Upper lobe of left lung (tissue), 6 donors: ENCODE measurements at places on chromosomes 5 and 9. TPM values are rescaled to one million over a fixed set of nuclear protein-coding genes. Genes with fewer than 3 reads are reported as not detected.

DNA sequence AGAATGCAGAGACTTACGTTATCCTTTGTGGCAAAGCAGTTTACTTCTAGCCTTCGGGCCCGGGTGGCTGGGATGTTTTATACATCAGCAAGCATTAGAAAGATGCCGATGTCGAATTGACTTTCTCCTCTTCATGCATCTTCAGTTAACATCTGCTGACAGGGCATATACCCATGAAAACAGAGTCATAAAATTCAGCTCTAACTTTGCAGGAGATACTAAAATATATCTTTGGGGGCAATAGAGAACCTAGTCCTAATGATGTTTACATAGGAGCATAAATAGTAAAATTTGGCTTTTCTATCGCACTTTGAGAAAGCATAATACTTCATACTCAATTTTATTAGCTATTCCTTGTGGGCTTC lies 247.9 kb downstream of the PRELID2 start:
- no peak overlapping the region for H3K27ac ChIP-seq
- H3K4me1 ChIP-seq = no peaks in the 10 kb centered on the region
- no peaks in the 10 kb centered on the region for H3K27me3 ChIP-seq
- no peaks in the 10 kb centered on the region for H3K36me3 ChIP-seq
- no peak for DNase-seq

DNA sequence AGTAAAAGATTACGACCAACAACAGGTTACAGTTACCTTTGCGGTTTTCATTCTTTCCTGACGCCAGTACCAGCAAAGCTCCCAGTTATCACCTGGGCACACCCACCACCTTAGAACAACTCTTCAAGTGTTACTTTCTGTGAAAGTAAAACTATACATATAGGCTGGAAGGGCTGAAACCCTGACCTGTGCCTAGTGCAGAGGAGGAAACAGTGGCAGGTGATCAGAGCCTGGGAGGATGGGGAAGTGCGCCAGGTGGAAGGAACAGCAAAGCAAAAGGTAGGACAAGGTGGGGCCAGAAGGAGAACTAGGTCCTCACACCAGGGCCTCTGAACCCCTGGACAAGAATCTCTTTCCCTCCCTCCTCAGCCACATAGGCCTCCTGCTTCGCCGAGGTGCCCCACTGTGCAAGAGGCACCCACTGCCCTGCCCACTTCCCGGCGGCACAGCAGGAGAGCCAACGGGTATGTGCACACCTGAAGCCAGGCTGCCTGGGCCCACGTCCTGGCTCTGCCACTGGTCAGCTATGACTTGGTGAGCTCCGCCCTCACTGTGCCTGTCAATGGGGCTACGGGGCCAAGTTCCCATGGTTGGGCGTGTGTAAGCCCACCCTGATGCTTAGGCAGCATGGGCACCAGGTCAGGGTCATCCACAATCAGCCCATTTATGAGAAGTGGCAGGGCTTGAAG lies 26.9 kb downstream of the BICD2 start:
- no peaks in the 10 kb centered on the region for H3K27me3 ChIP-seq
- H3K27ac ChIP-seq = peak overlapping the region; percentile 13
- no peak for DNase-seq
- H3K36me3 ChIP-seq = no peaks in the 10 kb centered on the region

DNA sequence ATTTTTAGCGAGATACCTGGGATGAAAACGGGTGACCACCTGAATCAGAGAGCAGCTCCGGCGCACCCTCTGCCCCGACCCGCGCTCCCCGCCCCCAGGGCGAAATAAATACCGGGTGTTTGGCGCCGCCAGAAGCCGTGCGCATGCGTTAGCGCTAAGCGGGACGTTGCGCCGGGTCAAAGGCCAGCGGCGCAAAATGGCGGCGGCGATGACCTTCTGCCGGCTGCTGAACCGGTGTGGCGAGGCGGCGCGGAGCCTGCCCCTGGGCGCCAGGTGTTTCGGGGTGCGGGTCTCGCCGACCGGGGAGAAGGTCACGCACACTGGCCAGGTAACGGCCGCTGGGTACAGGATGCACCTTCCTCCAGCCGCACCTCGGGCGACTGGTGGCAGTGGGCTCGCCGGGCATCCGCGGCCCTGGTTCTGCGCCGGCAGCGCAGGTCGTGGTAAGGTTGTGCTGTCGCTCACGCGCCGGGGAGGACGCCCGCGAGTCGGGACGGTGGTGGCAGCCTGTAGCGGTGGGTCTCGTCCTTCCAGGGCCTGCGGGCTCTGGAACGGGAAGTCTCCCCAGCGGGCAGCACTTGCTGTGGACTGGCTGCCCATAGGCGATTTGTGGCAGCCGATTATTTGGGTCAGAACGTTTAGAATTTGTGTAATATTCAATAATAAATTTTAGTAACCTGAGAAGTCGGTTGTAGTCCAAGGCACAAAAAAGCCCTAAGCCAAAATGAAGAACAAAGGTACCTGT lies at the start of gene NDUFS6:
NDUFS6 (plus strand) TSS at position 186 of the 745 bp plus-strand sequence; CDS start at position 197, 11 bp downstream.
- DNase-seq = peak; percentile 83
- H3K4me1 ChIP-seq = peaks cover 17% of the 10 kb centered on the region
- H3K27me3 ChIP-seq = no peaks in the 10 kb centered on the region
- H3K27ac ChIP-seq = peak within 1 kb of the TSS; percentile 75

TBC1D13 gene
- total RNA-seq = 25.7 TPM

CNTNAP3 gene
- 8.5 TPM for total RNA-seq

GRCh38 chr9:92724528-92725265 lies 39.9 kb downstream of the BICD2 start:
- peaks cover 66% of the 10 kb centered on the region for H3K4me1 ChIP-seq
- H3K27me3 ChIP-seq = no peaks in the 10 kb centered on the region
- H3K36me3 ChIP-seq = peaks cover 37% of the 10 kb centered on the region
- H3K4me3 ChIP-seq = no peak overlapping the region
- DNase-seq = peak; percentile 25

DNA sequence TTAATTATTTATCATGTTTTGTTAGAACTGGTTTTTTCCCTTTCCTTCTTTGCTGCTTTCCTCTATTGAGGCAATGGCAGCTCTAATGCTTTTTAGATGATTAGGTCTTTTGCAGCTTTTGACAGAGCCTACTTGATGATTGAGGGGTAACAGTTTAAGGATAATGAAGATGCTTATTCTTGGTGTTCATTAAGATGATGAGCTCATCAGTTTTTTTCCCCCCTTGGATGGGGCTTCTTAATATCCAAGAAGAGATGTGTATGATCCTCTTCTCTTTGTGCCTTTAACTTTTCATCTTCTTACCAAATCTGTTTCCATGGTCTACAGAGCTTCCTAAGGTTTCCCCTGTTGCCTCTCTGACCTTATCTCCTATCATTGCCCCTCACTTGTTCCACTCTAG lies 15.8 kb downstream of the RBM27 start:
- no peaks in the 10 kb centered on the region for H3K36me3 ChIP-seq
- no peak overlapping the region for H3K4me3 ChIP-seq
- no peak for DNase-seq
- no peaks in the 10 kb centered on the region for H3K27me3 ChIP-seq

GRCh38 chr5:172715421-172715780 lies 55.6 kb downstream of the DUSP1 start:
- H3K4me3 ChIP-seq = no peak overlapping the region
- no peaks in the 10 kb centered on the region for H3K36me3 ChIP-seq
- no peaks in the 10 kb centered on the region for H3K27me3 ChIP-seq
- peak overlapping the region; percentile 90 for H3K27ac ChIP-seq
- peaks cover 33% of the 10 kb centered on the region for H3K4me1 ChIP-seq

- H3K27ac ChIP-seq = peak overlapping the region; percentile 93
- no peaks in the 10 kb centered on the region for H3K36me3 ChIP-seq
Measured at GRCh38 chr9:32550150-32550561, 2.0 kb upstream of the SMIM27 start.

CENPK gene
- total RNA-seq = not detected

GRCh38 chr9:31847963-31848362 lies 536.5 kb upstream of the ACO1 start:
- no peak overlapping the region for H3K4me3 ChIP-seq
- H3K36me3 ChIP-seq = no peaks in the 10 kb centered on the region
- DNase-seq = no peak
- H3K4me1 ChIP-seq = no peaks in the 10 kb centered on the region
- no peak overlapping the region for H3K27ac ChIP-seq

PCDHAC1 gene
- 3.9 TPM for total RNA-seq

- no peaks in the 10 kb centered on the region for H3K36me3 ChIP-seq
- H3K4me1 ChIP-seq = no peaks in the 10 kb centered on the region
- H3K27ac ChIP-seq = peak overlapping the region; percentile 7
- DNase-seq = no peak
Measured at GRCh38 chr9:99354104-99354503, 132.0 kb downstream of the SEC61B start.

GRCh38 chr9:108859459-108860114 lies 2.5 kb upstream of the ACTL7A start:
- no peak for DNase-seq
- H3K27ac ChIP-seq = no peak overlapping the region
- no peaks in the 10 kb centered on the region for H3K36me3 ChIP-seq
- H3K4me1 ChIP-seq = no peaks in the 10 kb centered on the region

SH3TC2 gene
- under 0.01 TPM for total RNA-seq

- H3K4me1 ChIP-seq = peaks cover 27% of the 10 kb centered on the region
- H3K27ac ChIP-seq = no peak overlapping the region
- peaks cover 29% of the 10 kb centered on the region for H3K27me3 ChIP-seq
Measured at GRCh38 chr5:73437101-73437776, 11.3 kb downstream of the FOXD1 start.

DNA sequence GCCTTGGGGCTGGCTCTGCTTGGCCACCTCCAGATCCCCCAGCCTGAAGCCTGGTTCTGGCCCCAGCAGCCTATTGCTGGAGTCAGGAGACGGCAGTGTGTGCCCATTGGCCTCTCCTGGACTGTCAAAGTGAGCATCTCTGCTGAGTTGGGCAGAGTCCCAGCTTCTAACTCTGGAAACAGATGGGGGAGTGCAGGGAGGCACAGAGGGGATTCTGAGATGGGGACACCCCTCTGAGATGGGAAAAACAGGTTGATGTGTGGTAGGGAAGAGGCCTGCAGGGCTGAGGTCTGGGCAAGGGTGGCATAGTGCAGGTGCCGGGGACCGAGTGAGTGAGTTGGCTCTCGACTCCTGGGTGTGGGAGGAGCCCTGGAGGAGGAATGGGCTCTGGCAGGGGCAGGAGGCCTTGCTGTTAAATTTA lies 27.5 kb downstream of the PHF2 start:
- H3K27ac ChIP-seq = no peak overlapping the region
- DNase-seq = no peak
- no peak overlapping the region for H3K4me3 ChIP-seq

STK10 gene
- total RNA-seq = 53.2 TPM

MARVELD2 gene
- total RNA-seq = 26.2 TPM

PRR7 gene
- 3.3 TPM for total RNA-seq

GRCh38 chr5:116576053-116576713 lies 1.6 kb upstream of the SEMA6A start:
- H3K4me3 ChIP-seq = peak overlapping the region; percentile 29
- peaks cover 28% of the 10 kb centered on the region for H3K4me1 ChIP-seq
- no peak overlapping the region for H3K27ac ChIP-seq
- peak; percentile 91 for DNase-seq
- no peaks in the 10 kb centered on the region for H3K27me3 ChIP-seq
- no peaks in the 10 kb centered on the region for H3K36me3 ChIP-seq

HK3 gene
- 88.5 TPM for total RNA-seq

GRCh38 chr5:142813220-142813619 lies 43.0 kb downstream of the ARHGAP26 start:
- no peak for DNase-seq
- no peaks in the 10 kb centered on the region for H3K27me3 ChIP-seq
- peaks cover 63% of the 10 kb centered on the region for H3K4me1 ChIP-seq
- no peaks in the 10 kb centered on the region for H3K36me3 ChIP-seq
- no peak overlapping the region for H3K4me3 ChIP-seq

RNF38 gene
- total RNA-seq = 19.9 TPM

GRCh38 chr5:176694146-176694545 lies 46.9 kb downstream of the TSPAN17 start:
- H3K27ac ChIP-seq = no peak overlapping the region
- H3K4me3 ChIP-seq = no peak overlapping the region
- H3K27me3 ChIP-seq = no peaks in the 10 kb centered on the region

DNA sequence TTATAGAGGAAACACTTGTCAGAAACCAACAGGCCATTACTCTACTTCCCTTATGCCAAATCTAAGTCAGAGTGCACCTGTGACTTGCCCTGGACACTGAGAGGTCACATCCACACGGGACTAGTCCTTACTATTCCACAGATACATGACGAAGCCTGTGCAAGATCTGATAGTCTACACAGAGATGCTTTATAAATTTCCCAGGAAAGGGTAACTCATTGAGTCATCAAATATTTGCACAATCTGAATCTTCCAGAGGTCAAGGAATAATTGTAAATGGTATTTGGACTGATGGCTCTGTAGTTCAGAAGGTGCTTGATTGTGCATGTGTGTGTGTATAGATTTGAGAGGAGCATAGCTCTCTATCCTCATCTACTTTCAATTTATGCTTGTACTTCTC lies 55.2 kb upstream of the JAK2 start:
- H3K36me3 ChIP-seq = no peaks in the 10 kb centered on the region
- DNase-seq = no peak
- peaks cover 8% of the 10 kb centered on the region for H3K4me1 ChIP-seq
- H3K27me3 ChIP-seq = no peaks in the 10 kb centered on the region
- H3K4me3 ChIP-seq = no peak overlapping the region

GRCh38 chr5:1035421-1036405 lies 27.1 kb downstream of the NKD2 start:
- no peaks in the 10 kb centered on the region for H3K27me3 ChIP-seq
- H3K4me3 ChIP-seq = no peak overlapping the region
- H3K4me1 ChIP-seq = no peaks in the 10 kb centered on the region
- no peak overlapping the region for H3K27ac ChIP-seq
- H3K36me3 ChIP-seq = no peaks in the 10 kb centered on the region
- peak; percentile 74 for DNase-seq

CACNA1B gene
- total RNA-seq = 0.03 TPM
